ENCODE measurements at places on chromosomes 6 and 20. TPM values are rescaled to one million over a fixed set of nuclear protein-coding genes. Genes with fewer than 3 reads are reported as not detected.

PTCHD4 gene
- total RNA-seq, result not detected

SLC22A7 gene
- total RNA-seq, result not detected

XKR7 gene
- total RNA-seq, result not detected

ULBP3 gene
- total RNA-seq, result 1.6 TPM

ARMH2 gene
- 2.7 TPM for total RNA-seq

DNA sequence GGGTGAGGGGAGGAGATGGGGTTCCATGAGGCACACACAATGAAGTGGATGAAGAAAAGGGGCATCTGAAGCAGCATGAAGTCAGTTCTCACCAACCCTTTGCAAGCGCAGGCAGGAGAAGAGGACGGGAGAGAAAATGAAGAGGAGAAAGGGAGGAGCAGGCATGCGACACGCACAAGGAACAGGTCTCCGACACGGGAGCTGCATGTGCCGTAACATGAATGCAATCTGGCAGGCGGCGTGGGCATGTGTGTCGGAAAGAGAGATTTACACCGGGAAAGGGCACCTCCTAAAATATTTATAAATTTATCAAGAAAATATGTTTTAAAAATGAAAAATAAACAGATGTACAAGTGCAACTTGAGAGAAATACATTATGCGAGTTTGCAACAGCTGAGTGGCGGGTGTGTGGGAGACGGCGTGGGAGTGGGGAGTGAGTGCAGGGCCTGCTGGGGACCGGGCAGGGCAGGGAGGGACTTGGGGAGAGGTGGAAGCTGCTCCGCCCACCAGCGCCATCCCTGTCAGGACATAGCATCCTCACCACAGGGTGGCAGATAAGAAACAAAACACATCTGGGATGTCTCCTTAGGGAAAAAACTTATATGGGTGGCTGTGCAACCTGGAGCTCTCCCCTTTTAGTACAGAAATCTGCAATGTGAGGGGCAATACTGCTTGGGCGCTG, 40.6 kb downstream of the GJA10 start:
- no peaks in the 10 kb centered on the region for H3K27me3 ChIP-seq
- H3K36me3 ChIP-seq, result peaks cover 5% of the 10 kb centered on the region
- DNase-seq, result no peak
- peak overlapping the region; percentile 25 for H3K4me3 ChIP-seq
- peaks cover 9% of the 10 kb centered on the region for H3K4me1 ChIP-seq

DNA sequence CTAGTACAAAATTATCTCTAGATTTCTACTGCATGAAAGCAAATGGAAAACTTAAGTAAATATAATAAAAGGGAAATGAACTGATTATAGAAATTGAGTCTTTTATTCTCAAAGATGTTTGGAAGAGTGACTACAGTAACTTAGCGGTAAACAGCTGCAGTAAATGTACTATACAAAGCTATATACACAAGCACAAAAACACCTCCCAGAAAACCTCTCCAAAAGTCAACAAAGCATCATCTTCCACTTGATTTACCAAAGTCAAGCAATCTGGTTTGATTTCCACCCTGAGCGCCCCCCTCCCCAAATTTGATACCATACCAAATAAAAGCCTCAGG, 142.1 kb upstream of the SHLD1 start:
- H3K4me1 ChIP-seq, result peaks cover 50% of the 10 kb centered on the region
- peak overlapping the region; percentile 99 for H3K27ac ChIP-seq
- H3K36me3 ChIP-seq, result peaks cover 10% of the 10 kb centered on the region
- peak overlapping the region; percentile 97 for H3K4me3 ChIP-seq

DNA sequence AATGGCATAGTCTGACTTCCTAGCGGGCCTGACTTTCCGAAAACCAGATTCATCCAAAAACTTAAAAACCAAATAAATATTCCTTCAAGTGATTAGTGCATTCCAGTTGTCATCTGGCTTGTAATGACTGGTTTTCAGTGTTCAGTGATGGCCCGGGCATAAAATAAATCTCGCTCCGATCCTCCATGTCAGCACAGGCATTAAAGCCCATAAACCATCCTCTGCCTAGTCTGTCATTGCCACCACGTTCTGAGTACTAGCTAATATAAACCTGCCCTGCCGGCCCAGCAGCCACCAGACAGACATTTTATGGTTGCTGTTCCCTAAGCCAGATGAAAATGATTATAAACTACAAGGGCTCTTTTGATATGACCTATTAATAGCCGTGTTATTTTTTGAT, 232.3 kb upstream of the GMDS start:
- peaks cover 71% of the 10 kb centered on the region for H3K27me3 ChIP-seq
- no peak overlapping the region for H3K4me3 ChIP-seq
- no peak for DNase-seq
- H3K27ac ChIP-seq, result no peak overlapping the region
- no peaks in the 10 kb centered on the region for H3K36me3 ChIP-seq

DNA sequence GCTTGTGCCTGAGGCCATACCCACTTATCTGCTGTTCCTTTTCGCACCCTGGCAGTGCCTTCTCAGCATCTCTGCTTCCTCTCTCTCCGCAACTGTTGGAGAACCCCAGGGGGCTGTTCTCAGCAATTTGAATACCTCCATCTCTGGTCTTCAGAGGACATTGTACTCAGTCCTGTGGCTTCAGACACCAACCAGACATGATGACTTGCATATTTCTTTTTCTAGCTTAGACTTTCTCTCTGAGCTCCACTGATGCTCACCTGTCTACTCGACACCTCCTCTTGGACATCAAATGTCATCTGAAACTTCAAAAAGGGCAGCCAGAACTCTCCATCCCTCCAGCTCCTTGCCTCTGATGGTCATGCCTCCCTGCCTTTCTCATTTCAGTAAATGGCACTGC, 18.9 kb upstream of the KCNK16 start:
- H3K4me1 ChIP-seq, result peaks cover 15% of the 10 kb centered on the region
- H3K4me3 ChIP-seq, result no peak overlapping the region
- no peak overlapping the region for H3K27ac ChIP-seq

DNA sequence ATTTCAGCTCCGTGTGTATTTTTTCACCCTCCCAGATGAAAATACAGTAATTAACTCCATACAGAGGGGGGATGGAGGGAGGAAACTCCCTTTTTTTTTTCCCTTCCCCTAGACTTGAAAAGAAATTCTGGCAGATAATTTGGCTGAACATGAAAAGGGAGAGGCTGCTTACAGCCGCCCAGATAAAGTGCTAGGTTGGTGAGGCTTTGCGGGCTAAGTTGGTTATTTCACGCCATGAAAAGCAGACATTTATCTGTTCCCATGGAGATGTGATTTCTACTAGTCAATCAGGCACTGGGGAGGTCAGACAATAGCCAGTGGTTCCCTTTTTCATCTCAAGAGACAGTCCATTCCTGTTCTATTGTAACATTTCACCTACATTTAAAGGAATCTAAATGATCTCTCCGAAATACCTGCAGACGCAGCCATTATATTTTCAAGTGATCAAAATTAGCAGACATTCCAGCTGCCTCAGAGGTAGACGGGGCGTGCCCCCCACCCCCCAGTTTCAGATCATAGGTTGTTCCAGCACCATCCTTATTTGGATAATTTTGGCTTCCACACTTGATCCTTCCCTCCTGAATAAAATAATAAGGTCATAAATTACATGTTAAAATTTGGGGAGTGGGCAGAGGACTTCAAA, 143.9 kb upstream of the ZNF217 start:
- peaks cover 32% of the 10 kb centered on the region for H3K4me1 ChIP-seq
- peak overlapping the region; percentile 63 for H3K4me3 ChIP-seq
- no peak for DNase-seq
- H3K36me3 ChIP-seq, result no peaks in the 10 kb centered on the region
- H3K27me3 ChIP-seq, result no peaks in the 10 kb centered on the region

DNA sequence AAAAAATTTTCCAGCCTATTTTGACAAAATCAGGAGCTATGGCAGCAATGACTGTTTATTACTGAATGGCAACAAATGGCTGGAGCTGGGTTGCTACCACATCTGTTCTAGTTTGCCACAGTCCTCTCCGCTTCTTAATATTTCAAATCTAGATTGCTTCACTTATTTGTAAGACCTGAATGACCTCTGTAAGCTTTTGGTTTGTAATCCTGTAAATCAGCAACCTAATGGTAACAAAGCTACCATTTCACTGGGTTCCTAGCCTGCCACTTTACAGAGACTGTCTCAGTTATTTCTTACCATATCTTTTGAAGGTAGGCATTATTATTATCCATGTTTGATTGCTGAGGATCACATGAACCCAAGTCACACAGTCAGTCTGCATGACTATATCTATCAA, 15.4 kb downstream of the ZNFX1 start:
- no peak overlapping the region for H3K4me3 ChIP-seq
- H3K36me3 ChIP-seq, result peaks cover 12% of the 10 kb centered on the region
- peak overlapping the region; percentile 19 for H3K27ac ChIP-seq

- H3K27ac ChIP-seq, result no peak overlapping the region
- DNase-seq, result no peak
- H3K4me3 ChIP-seq, result no peak overlapping the region
- peaks cover 7% of the 10 kb centered on the region for H3K27me3 ChIP-seq
Measured at GRCh38 chr6:109406196-109406595, 23.9 kb upstream of the CD164 start.

GRCh38 chr6:27608916-27609883, 136.3 kb upstream of the ZNF184 start:
- no peak overlapping the region for H3K4me3 ChIP-seq
- peaks cover 55% of the 10 kb centered on the region for H3K27me3 ChIP-seq
- no peak overlapping the region for H3K27ac ChIP-seq
- H3K36me3 ChIP-seq, result peaks cover 4% of the 10 kb centered on the region
- no peak for DNase-seq

GRCh38 chr6:39266375-39266774, 37.1 kb upstream of the KCNK5 start:
- no peak overlapping the region for H3K27ac ChIP-seq
- no peak for DNase-seq
- no peaks in the 10 kb centered on the region for H3K36me3 ChIP-seq
- H3K27me3 ChIP-seq, result peaks cover 30% of the 10 kb centered on the region
- no peak overlapping the region for H3K4me3 ChIP-seq

DNA sequence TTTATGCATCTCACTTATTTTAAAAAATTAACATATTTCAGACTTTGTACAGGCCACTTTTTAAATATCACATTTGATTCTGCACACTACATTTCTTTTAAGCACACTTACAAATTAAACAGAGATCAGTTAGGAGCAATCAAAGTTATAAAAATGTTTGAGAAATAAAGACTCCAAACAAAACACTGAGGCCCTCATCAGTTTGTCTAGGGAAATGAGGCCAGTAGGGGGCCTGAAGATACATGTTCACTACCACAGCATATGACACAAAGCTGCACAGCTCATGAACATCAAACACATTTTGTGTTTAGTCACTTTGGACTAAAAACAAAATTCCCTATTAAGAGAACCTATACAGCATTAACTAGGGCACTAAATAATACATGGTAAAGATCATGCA, 180.5 kb downstream of the PDE7B start:
- H3K36me3 ChIP-seq, result no peaks in the 10 kb centered on the region
- DNase-seq, result no peak
- H3K4me1 ChIP-seq, result peaks cover 2% of the 10 kb centered on the region
- H3K27me3 ChIP-seq, result peaks cover 31% of the 10 kb centered on the region
- no peak overlapping the region for H3K4me3 ChIP-seq
- H3K27ac ChIP-seq, result no peak overlapping the region

- H3K4me3 ChIP-seq, result no peak overlapping the region
- H3K36me3 ChIP-seq, result peaks cover 3% of the 10 kb centered on the region
- peaks cover 3% of the 10 kb centered on the region for H3K4me1 ChIP-seq
- peaks cover 61% of the 10 kb centered on the region for H3K27me3 ChIP-seq
- H3K27ac ChIP-seq, result no peak overlapping the region
- DNase-seq, result no peak
Measured at GRCh38 chr20:49394264-49394663, 88.2 kb downstream of the KCNB1 start.

All from T-helper 17 cell (primary cell).